ENCODE measurements at places on chromosomes 16 and 17.

DNA sequence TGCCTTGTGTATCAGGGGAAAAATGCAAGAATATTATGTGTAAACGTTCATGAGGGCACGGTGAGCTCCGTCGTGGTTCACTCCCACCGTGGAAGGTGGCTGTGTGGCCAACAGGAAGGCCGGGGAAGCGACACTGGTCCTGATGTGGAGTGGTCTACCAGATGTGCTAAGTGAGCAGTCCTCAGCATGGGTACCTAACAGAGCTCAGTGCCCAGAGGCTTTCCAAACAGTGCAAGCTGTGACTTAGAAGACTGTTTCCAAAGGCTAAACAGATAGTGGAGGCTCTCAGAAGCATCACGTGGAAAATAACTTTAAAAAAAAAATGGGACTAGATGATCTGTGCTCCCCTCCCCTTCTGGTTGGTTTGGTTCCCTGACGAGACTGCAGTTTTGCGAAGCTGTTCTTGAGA lies 199.3 kb upstream of the CHMP6 start:
- no peak for DNase-seq

DNA sequence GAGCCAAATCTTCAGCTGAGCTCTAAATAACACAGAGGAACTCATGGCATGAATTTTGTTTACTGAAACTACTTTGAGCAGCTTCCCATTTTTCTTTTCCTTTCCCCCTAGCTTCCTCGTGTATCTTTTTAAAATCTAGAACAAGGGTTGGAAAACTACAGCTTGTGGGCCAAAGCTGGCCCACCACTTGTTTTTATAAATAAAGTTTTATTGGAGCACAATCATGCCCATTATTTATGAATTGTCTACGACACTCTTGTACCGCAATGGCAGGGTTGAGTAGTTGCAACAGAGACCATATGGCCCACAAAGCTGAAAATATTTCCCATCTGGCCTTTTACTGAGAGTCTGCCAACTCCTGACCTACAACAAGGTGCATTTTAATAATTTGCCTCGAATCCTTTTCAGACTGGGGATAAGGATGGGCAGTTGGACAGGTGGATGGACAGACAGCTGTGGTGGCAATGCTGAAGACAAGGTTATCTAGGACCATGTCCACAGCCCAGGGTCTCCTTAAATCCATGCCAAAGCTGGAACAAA lies 87.7 kb downstream of the RMI2 start:
- DNase-seq, result no peak

DNA sequence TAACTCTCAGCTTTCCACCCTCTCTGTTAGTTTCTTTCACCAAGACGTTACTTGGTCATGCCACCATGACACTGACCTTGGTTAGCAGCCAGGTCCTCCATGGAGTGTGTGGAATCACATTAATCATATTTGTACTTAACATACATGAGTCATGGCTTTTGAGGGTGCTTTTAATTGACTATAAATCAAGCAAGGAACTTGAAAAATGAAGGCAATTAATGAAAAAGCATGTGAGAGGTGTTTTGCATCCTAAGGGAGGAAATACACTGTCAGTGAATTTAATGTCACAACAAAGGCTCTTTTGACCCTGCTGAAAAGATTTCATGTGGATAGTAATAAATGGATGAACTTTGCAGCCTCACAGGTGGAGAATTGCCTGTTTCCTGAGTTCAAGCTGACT lies 240.7 kb downstream of the CDH13 start:
- DNase-seq, result no peak

GRCh38 chr17:7208027-7208571 lies 11.5 kb downstream of the DLG4 start:
- DNase-seq, result no peak

- DNase-seq, result no peak
Measured at GRCh38 chr17:41456204-41456603, 11.0 kb downstream of the KRT32 start.

- peak; percentile 8 for DNase-seq
Measured at GRCh38 chr16:85750146-85750826, 610 bp downstream of the C16orf74 start.

DNA sequence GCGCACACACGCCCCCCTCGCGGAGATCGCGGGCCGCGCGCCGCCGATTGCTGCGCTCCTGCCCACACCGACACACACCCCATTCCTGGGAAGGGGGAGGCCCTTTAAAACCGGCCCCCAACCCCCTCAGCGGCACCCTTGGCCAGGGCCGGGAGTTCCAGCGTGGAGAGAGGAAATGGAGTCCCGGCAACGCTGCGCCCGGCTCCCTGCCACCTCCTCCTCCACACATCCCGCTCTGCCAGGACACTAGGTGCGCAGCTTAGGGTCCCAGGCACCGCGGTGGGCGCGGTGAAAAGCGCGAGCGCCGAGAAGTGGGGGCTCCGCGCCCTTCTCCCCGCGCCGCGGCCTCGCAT lies 397 bp downstream of the CDC42EP4 start:
- DNase-seq, result no peak

DNA sequence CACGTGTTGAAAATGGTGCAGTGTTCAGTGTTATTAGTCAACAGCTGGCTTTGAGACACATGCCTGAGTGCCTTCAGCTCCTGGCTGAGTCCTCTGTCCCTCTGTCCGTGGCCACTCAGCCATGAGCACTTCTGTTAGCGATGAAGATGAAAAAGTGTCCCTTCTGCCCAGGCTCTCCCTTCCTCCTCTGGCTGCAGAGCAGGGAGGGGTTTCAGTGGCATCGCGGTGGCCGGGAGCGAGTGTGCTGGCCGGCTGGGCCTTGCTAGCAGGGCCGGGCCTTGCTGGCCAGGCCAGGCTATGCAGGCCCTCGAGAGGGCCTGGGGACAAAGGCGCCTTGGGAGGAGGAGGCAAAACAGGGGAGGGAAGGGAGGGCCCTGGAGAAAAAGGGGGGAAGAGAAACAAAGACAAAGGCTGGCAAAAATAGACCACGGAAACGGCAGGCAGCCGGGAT lies 47.7 kb downstream of the CMIP start:
- DNase-seq, result no peak

- DNase-seq, result no peak
Measured at GRCh38 chr17:58375811-58376210, 23.8 kb upstream of the SUPT4H1 start.

All from skeletal muscle cell (primary cell).